RCC 7860 (cell line): ENCODE measurements at places on chromosomes 6 and 20.

DNA sequence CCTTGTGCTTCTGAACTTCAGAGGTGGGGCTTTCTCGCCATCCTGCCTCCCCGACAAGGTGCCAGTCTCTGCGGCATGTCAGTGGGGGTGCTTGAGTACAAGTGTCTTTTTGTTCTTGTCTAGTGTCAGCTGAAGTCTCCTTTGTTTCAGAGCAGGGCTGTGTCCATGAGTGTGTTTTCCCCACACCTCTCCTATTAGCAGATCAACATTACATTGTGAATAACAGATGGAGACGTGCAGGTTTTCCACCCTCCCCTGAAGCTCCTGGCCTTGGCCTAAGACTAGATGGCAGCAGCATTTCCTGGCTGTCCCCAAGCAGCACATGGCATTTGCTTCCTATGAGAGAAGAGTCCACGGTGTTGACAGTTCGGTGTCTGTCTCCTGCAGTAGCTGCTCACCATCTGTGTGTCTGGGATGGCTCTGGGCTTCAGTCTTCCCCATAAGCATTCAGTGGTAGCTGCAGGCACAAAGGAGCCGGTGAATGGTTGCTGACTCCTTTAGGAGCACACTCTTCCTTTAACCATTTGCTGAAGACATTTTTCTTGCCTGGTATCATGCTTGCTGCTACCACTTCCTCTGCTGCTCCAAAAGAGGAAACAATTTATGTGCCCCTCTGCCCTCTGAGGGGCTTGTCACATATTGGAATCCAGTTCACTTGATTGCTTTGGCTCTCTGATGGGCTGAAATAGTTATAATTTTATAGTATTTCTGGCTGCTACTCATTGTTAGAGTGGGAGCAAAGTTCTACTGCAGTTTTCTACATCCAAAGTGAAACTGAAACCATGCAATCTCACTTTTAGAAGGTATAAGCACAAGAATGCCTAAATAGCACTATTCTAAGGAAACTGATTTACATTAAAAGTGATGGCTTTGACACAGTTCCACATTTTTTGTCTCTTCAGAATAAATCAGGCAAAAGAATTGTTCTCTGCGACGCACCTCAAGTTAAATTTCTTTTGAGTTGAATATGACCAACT lies 913.0 kb downstream of the C6orf118 start:
- no peak for DNase-seq

DNA sequence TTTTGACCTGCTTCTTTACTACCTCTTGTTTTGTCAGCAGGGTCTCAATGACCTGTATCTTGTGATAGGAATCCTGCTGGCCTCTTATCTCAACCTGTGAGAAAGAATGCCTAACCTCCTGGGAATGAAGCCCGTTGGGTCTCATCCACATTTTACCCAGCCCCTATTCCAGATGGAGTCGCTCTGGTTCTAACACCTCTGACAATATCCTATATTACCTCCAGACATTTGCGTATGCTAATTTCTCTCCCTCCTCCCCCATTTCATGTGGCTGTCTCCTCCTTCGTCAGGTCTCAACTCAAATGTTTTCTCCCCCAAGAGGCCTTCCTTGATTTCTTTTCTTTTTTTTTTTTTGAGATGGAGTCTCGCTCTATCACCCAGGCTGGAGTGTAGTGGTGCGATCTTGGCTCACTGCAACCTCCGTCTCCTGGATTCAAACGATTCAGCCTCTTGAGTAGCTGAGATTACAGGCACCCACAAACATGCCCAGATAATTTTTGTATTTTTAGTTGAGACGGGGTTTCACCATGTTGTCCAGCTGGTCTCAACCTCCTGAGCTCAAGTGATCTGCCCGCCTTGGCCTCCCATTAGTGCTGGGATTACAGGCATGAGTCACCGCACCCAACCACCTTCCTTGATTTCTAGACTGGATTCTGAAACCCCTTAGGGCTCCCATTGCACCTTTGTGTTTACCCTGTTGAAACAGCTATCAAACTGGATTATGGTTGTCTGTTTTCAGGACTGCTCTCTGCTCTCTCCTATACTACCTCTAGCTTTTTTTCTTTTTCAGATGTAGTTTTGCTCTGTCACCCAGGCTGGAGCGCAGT lies 49.5 kb upstream of the B4GALT5 start:
- DNase-seq, result no peak

GRCh38 chr6:153275997-153276396 lies 144.9 kb upstream of the RGS17 start:
- no peak for DNase-seq

GRCh38 chr6:30801950-30802349 lies 57.6 kb upstream of the IER3 start:
- no peak for DNase-seq
